ENCODE measurements at places on chromosomes 5 and 9.

DNA sequence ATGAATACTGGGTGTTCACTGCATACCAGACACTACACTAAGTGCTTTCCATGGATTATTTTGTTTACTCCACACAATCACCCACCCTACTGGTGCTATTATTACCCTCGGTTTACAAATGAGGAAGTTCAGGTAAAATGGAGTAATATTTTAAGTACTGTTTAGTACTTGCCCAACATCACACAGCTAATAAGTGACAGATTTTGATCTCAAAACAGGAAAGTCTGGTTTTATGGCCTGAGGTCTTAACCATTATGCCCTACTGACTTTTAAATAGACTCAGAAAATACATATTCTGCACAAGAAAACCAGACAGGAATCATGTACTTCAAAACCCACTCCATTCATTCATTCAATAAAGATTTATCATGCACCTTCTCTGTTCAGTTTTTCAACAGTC, 431.0 kb upstream of the TLE4 start:
- DNase-seq, result no peak

DNA sequence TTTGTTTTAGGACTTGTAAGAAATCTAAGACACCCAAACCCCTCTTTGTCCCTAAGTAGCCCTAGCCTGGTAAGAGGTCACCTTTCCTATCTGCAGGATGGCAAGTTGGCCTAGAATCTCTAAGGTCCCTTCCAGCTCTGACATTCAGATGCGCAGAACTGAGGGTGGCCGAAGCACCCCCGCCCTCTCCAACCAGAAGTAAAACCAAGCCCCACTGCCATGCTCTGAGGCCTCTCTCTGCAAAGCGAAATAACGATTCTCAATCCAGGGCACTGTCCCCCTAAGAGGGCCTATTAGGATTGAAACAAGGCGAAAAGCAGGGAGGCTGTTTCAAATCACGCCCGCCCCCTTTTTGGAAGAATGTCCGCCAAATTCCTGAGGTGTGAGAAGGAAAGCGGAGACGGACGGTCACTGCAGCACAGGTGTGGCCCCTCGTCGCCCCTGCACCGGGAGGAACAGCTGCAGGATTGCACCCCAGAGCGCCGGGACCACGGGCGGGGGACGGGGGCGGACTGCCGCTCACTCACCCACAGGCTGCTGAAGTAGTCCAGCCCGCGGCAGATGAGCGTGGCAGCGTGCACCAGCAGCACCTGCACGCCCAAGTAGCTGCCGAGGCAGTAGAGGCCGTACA, 824 bp downstream of the TMEM245 start:
- peak; percentile 25 for DNase-seq

GRCh38 chr5:91212714-91213092, 170.4 kb downstream of the ARRDC3 start:
- no peak for DNase-seq

GRCh38 chr9:37859043-37859442, 44.9 kb downstream of the SLC25A51 start:
- DNase-seq, result no peak

DNA sequence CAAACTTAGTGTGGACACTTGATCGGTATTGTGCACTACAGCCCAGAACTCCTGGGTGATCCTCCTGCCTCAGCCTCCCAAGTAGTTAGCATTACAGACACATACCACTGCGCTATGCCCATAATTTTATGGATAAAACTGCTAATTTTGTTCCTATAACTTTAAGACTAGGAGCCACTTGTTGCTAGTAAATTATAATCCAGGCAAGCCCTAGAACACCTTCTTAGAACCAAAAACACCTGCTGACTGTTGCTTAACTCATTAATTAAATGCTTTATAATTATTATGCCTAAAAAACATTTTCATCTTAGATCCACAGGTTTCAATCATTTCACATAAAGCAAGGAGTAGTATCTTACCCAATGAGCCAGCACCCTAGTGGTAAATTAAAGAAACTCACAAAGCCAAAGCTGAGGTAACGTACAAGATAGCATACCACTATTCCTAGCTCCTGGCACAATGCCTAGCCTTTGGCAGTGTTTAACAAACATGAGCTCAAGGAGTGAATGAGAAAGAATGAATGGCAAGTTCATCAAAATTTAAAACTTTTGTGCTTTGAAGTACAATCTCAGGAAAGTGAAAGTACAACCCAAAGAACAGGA, 5.4 kb downstream of the MRPS27 start:
- no peak for DNase-seq

- no peak for DNase-seq
Observed at GRCh38 chr9:37977851-37978480, 74.0 kb upstream of the SLC25A51 start.

GRCh38 chr9:37146410-37146809, 26.0 kb downstream of the ZCCHC7 start:
- DNase-seq, result no peak

GRCh38 chr5:60649288-60649917, 50.6 kb downstream of the DEPDC1B start:
- DNase-seq, result no peak

DNA sequence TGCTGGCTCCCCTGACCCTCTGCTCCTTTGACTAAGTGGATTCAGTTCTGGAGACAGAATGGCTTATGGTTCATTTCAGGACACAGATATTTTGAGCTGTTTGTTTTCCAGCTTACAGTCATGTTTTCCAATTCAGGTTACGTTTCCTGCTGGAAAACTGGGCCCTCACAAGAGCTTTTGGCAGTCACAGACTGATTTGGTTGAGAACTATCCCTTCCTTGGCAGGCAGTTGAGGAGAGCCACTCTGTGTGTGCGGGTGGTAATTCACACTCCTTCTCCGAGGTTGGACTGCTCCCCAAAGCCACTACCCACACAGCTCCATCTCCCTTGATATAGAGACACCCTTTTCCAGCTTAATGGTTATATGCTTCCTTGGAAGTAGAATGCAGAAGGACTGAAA, 534.5 kb downstream of the TMEM38B start:
- DNase-seq, result no peak

DNA sequence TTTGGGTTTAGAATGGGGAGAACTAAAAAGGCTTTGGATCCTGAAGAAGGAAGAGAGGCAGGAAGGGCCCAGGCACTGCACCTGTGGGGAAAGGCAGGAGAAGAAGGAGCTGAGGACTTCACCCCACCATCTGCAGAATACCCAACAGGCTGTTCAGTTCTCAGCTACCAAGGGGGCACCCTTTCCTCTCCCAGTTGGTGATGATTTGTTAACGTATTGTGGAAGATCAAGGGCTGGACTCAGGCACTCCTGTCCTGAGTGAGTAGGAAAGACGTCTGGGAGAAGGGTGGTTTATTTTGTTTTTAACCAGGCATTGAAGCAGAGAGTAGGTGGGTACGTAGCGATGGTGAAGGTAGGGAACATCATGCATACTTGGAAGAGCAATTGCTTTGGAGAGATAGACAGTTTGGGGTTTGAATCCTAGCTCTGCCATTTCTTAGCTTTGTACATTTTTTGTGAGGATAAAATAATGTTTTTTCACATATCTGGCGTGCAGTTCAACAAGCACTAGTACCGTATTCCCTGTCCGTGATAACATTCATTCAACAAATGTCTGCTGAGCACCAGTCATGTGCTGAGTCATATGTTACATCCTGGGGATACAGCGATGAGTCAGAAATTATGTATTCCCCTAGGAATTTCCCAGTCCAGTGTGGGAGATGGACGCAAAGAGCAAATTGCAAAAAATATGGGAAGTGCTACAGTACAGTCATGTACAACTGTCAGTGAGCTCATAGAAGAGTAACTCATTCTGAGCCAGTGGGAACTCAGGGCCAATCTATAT, 2.1 kb downstream of the MSANTD3 start:
- DNase-seq, result no peak

GRCh38 chr5:74915488-74915887, 49.3 kb upstream of the FAM169A start:
- no peak for DNase-seq

DNA sequence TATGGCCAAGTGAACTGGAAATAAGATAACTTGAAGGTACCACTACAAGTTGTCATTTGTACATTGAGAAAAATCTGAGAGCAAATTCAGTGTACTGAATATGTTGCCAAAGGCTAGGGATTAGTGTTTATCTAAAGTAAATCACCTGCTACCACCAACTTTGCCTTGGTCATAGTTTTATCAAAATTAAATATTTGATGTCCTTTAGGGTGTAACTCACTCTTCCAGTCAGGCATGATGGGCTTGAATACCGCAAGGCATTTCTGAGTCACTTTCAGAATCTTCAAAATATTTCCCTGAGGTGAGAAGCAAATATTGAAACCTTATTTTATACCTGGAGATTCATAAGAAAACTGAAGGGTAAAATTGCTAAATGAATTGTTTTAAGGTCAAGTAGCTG, 1338.6 kb upstream of the ACO1 start:
- no peak for DNase-seq
